Stimulated activated CD8-positive, alpha-beta memory T cell treated with anti-CD3 and anti-CD28 coated beads, Interleukin-4, amount 100 ng/mL, for 1 hour (primary cell): ENCODE measurements at places on chromosomes 4 and X.
A peak's percentile ranks its signal among the peaks of the same experiment; 100 is the strongest.

GRCh38 chr4:17134100-17134499 is 235.7 kb upstream of the LDB2 start:
- no peak for DNase-seq

DNA sequence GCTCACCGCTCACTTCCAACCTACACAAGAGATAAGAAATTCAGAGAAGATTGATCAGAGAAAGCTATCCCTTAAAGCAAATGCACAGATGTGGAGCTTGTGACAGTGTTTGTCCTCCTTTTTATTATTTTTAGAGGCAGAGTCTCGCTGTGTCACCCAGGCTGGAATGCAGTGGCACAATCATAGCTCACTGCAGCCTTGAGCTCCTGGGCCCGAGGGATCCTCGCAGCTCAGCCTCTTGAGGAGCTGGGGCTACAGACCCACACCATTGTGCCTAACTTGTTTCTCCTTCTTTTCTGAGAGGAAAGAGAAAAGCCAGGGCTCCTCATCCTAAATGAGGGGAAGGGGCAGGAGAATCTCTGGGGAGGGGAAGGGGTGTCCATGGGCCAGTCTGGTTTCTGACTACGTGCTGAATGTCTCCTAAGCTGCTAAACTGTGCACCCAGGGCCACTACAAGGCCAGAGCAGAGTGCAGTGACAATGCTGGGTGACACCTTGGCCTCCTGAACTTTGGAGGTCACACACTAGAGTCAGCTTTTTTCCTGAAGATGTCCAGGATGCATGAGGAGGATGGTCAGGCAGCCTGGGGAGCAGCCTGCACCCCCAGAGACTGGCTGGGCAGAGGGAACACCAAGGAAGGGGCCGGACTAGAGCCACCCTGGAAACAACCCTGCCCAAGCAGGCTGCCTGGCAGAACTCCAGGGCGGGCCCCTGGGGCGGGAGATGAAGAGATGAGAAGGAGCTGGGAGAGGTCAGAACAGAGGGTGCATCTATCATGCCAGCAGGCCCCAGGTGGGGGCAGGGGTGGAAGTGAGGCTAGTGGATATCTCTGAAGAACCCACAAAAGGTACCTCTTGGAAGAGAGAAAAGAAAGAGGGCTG is 55.5 kb upstream of the PROM1 start:
- DNase-seq: no peak

GRCh38 chr4:185774845-185775680 is 36.9 kb downstream of the SORBS2 start:
- DNase-seq: no peak

- no peak for DNase-seq
These were observed 267.4 kb downstream of the ANK2 start for GRCh38 chr4:113316879-113317278.

- DNase-seq: no peak
These were observed 37.3 kb downstream of the NUDT11 start for GRCh38 chrX:51459125-51459524.

GRCh38 chr4:146175541-146176453 is at the start of gene LSM6:
Gene LSM6, plus strand, starts transcription at chr4:146175718. Its CDS starts 7,204 bp downstream, at chr4:146182922.
- DNase-seq: peak; percentile 64

- no peak for DNase-seq
These were observed 43.7 kb upstream of the NPY2R start for GRCh38 chr4:155164718-155165117.

- DNase-seq: no peak
These were observed 44.3 kb upstream of the CLCN4 start for GRCh38 chrX:10112510-10112909.

DNA sequence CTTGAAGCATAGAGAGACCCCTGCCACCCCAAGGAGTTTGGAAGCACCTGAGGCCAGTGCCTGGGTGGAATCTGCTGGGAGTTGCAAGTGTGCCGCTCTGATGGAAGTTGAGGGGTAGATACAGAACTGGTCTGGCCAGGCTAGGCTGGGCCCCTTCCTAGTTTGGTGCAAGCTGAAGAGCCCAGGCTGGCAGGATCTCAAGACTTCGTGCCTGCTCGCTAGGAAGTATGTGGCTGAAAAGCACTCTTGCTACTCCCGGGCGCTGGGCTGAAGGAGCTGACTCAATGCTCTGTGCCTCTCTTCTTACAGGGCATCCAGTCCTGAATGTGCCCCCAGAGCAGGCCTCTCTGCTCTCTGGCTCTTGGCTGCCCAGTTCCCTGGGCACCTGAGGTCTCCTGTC is 51.7 kb upstream of the PJA1 start:
- no peak for DNase-seq

DNA sequence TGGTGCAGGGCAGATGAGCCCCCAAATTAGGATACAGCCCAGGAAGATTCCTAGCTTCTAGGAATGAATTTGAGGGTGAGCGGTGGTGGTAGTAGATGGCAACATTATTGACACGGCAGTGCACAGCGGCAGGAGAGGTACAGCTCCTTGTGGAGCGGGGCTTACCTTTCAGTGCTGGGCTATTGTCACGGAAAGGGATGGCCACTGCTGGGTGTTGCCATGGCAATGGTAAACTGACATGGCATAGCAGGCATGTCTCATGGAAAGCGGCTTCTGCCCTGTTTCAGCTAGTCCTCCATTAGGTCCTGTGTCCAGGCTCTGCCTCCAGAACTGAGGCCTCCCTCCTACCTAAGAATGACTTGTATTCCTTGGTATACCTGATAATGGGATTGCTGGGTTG is 81.8 kb upstream of the WDR1 start:
- no peak for DNase-seq

GRCh38 chr4:138647433-138647832 is 368.1 kb upstream of the NOCT start:
- no peak for DNase-seq

DNA sequence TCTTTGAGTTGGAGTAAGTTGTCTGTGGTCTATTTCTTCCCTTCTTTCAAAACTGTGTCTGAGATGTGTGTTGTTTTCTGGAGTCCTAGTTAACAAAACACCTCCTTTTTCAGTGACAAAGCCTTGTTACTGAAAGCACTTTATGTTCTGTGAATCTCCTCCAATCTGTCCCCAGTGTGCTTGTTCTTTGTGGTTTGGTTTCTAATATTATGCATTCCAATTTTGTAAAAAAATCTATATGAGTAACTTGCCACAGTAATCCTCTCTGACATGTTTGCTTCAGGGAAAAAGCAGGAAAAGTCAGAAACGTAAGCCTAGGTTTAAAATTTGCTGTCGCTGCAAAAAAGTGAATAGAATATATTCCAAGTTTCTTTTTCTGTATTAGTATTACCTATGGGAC is 12.4 kb downstream of the PRRG1 start:
- DNase-seq: no peak

DNA sequence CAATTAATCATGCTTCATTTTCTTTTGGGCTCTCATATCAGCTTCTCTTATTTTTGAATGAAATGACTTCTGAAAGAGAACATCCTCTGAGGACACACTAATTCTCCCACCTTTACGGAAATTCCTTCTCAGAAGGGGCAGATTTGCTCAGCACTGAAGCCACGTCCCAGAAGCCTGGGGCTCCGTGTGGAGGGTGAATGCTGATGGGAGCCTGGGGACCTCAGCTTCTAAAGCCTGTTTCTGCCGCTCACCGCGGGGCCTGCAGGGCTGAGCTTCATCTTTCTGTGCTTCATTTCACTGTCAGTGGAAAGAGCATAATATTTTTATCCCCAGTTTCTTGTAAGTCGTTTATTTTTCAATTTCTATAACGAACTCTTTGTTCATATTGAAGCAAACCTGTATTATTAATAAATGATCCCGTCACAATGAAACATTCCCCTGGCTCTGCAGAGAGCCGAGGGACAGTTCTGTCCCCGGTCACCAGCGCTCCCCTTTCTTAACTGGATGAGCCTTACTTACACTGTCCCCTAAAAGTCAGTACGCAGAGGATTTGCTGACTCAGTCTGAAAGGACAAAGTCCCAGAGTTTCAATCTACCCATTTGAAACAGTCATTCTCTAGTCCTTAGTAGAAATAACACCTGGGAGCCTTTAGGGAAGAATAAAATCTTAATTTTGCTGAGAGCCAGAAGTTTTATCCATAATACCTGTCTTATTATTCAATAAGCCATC is 364.6 kb upstream of the FAT1 start:
- no peak for DNase-seq

DNA sequence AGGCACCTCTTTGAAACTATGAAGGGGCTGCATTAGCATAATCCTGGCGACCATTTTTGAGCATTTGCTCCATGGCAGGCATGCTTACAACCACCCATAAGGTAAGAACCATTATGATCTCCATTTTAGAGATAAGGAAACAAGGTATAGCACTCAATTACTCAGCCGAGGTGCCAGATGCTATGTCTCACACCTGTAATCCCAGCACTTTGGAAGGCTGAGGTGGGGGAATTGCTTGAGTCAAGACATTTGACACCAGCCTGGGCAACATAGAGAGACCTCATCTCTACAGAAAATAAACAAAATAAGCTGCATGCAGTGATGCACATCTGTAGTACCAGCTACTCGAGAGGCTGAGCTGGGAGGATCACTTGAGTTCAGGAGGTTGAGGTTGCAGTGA is 43.6 kb downstream of the TIGD4 start:
- DNase-seq: no peak

- DNase-seq: no peak
These were observed 9.6 kb downstream of the CA5B start for GRCh38 chrX:15747626-15748173.

DNA sequence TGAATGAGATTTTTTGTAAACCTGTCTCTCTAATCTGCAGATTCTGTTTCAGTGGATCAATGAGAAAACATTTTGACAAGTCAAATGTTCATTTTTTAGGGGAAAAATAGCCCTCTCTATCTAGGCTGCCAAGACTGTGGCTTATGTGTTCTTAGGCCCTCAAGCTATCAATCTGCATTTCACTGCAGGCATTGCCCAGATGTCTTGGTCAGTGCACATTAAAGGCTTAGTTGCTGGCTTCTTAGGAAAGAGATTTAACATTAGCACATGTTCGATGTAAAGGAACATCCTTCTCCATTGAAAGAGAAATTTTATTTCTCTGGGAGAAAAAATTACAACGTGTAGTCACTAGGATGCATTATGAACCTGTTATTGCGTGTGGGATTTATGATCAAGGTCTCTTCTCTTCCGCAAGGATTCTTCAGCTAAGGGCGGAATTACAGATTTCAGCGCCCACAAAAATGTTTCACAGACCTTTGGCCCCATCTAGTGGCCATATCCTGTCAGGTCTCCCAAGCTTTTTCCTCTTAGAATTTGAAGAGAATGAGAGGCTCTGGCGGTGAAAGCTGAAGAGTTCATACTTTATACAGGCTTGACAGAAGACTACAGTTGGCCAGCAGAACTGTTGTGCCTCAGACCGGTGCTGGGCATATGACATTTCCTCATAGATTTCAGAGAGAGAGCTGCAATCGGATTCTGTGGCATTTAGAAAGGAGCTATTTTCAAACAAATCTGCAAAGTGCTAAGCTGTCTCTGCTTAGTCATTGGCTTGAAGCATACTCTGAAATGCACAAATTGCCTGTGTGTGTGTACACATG is 144.6 kb upstream of the NOCT start:
- DNase-seq: no peak

DNA sequence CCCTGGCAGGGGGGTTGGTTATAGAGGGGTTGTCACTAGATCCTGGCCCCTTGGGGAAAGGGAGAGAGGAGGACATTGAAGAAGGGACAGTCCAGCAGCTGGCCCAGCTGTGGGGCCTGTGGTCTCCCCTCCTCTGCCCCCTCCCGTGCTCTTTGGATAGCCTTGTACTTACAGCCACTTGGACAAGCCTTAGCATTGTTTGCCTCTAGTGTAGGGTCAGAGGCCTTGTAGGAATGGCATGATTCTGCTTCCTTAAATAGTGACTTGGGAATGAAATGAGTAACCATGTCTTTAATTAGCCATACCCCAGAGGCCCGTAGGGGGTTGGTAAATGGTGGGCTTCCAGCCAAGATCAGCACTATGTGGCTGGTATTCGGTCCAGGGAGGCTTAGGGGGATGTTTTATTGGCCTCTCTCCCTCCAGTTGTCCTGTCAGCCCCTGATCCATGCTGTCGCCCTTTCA is 230.6 kb downstream of the PTTG2 start:
- no peak for DNase-seq

DNA sequence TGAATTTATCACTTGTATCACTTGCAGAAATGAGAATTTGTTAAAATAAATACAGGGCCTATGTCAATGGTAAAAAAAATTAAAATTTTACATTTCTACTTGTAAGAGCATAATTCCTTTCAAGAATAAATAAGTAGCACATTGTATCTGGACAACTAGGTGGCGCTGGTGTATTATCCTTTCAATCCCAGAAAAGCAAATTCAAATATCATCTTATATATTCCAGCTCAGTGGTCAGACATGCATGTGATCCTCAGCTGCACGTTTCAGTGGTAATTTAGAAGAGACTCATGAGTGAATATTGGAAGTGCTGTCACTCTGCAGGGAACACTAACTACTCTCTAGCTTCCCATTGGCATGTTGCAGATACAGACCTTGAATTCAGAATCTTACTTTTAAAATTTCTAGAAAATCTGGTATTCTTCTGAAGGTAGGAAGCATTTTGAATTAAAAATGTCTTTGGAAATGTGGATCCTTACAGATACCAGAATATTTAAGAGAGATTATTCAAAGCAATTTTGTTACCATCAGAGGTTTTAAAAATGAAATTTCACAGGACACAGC is 1414.7 kb upstream of the TENM3 start:
- no peak for DNase-seq

GRCh38 chr4:7744142-7744804 is 195.4 kb downstream of the AFAP1 start:
- DNase-seq: no peak

DNA sequence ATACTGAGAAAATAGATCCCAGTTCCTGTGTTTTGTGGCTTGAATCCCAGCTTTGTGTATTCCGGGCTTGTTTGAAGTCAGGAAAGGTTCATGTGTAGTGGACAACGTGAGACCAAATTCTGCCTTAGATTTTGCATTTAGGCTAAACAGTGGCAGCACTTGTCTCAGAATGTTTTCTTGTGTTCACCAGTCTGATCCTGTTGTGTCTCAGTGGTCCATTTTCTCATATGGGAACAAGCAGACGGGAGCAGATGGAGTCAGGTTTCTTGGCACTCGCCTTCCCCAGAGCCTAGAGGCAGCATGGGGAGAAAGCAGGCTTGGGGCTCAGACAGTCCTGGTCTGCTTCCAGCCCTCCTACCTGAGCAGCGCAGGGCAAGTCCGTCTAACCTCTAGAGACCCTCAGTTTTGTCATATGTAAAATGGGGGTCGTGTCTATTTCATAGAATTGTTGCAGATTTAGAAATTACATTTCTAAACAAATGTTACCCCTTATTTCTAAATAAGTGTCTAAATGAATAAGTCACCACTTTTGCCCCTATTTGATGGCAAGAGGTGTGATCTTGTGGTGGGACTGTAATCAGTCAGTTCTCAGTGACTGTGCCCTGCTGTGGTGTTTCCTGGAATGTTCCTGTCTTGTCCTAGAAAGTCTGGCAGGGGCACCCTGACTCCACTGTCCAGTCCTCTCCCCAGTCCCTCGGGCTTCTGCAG is 28.3 kb upstream of the MSANTD1 start:
- DNase-seq: no peak

- DNase-seq: no peak
These were observed 771.7 kb upstream of the PCDH7 start for GRCh38 chr4:29948451-29948850.

GRCh38 chr4:149574971-149575370 is 240.7 kb downstream of the IQCM start:
- no peak for DNase-seq
